ENCODE measurements at places on chromosomes 2 and 18.
A peak's percentile ranks its signal among the peaks of the same experiment; 100 is the strongest.

DNA sequence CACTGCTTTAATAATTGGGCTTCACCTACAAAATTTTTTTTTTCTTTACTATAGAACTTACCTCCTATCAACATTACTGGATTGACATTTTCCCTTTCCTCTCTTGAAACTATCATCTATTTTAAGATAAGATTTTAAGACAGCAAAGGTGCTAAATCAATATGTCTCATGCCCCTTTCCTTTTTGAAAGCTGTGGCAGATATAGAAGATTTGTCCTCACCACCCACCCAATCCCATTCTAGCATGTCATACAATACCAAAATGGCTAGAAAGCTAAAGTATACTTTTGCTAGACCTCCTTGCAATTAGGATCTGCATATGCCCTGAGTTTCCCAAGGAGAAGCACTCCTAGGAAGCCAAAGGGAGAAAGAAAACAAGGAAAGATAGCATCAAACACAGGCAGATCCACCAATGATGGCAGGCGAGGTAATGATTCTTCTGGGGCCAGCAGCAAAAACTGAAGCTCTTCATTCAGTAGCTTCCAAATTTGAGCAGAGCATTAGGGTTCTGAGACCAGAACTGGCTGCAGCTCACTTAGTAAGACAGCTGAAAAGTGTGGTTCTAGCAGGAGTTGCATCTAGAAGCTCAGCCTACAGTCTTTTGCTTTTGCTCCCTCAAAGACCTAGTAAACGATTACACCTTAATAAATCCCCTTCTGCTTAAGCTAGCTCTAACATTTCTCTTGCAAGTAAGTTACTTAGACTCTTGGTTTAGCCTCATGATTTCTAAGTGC lies 242.1 kb downstream of the ZEB2 start:
- no peak for DNase-seq

DNA sequence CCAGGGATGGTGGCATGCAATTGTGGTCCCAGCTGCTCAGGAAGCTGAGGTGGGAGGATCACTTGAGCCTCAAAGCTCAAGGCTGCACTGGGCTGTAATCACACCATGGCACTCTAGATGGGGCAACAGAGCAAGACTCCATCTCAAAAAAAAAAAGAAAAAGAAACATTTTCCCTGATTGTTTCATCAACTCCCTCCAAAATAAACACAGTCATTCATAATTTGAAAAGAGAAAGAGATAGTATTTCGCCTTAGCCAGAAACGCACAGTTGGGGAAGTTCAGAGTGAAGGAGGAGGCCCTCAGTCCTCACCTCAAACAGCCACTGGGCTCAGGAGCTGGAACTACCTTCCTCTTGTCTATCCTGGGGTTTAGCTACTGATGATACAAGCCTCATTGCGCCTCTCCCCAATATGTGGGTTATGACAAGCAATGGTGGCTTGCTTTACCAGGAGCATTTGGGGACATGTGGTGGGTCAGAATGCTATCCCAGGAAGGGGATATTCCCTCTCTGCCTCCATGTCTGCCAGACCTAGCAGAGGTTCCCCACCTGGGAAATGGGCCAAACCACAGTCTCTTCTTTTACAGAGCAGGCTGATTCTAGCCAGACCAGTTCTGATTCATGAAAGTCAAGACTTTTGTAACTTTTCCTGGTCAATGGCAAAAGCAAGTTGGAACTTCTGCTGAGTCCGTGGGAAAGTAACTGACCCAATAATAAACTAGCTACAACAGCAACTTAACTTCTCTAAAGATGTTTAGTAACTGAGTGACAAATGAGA lies 22.2 kb upstream of the TMEM87B start:
- DNase-seq, result no peak

GRCh38 chr2:197453914-197454398 lies 604 bp downstream of the COQ10B start:
- peak; percentile 69 for DNase-seq

DNA sequence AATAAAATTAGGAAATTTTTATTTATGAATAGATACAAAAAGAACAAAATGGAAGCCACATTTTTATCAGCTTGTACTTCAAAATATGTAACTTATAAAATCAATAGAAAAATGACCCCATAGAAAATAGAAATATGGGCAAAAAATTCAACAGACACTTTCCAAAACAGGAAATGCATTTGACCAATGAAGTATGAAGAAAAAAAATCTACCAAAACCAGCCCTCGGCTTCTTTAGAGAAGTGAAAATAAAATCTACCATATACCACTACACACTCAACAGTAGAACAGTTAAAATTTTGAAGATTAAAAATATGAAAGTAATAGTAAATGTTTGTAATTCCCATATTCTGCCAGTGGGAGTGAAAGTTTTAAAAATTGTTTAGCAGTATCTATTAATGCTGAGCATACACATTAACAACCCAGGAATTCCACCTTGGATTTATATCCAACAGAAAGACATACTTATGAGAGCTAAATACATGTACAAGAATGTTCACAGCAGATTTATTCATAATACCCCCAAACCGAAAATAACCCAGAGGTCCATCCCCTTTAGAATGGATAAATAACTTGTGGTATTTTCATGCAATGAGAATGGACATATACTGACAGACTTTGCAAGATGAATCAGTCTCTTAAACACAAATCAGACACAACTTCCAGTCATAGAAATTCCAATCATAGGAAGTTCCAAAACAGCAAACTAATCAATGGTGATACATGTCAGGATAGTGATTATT lies 318.0 kb downstream of the FIGN start:
- no peak for DNase-seq

GRCh38 chr2:230924470-230925341 lies at the start of gene GPR55:
Gene GPR55, minus strand, starts transcription at chr2:230925242. Its CDS starts 14,280 bp downstream, at chr2:230910962.
- no peak for DNase-seq
